ENCODE measurements at places on chromosomes 5 and 9.

DNA sequence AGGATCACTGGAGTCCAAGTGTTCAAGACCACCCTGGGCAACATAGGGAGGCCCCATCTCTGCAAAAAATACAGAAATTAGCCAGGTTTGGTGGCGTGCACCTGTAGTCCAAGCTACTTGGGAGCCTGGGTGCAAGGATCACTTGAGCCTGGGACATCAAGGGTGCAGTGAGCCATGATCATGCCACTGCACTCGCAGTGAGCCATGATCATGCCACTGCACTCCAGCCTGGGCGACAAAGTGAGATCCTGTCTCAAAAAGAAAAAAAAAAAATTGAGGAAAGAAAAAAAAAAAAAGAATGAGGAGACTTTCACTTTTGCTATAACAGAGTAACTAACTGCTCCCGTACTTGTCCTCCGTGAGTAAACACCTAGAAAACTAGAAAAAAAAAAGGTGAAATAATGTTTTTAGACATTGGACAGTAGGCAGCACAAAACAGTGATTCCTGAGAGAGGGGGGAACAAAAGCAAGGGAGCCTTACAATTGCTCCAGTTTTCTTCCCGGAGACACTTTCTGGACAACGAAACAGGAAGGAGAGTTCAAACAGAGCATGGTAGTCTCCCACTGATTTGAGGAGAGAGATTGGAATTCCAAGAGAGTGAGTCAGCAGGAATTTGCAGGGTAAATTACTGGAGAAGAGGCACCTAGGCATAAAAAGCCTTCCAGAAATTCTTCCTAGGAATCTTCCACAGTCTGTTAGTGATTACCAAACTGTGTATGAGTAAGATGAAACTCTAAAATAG, 6.9 kb upstream of the ZBTB5 start:
- DNase-seq, result no peak

GRCh38 chr9:70576116-70576515, 161.7 kb upstream of the KLF9 start:
- no peak for DNase-seq

DNA sequence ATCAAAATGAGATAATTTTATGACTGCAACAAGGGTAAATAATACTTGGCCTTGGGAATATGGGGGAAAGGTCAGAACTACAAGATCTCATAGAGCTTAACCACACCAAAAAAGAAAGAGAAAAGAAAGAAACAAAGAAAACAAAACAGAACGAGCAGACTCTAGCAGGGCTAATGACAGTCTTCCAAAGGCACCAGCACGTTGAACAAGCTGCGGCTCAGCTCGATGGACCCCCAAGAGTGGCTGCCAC, 689 bp downstream of the AK3 start:
- DNase-seq, result no peak

DNA sequence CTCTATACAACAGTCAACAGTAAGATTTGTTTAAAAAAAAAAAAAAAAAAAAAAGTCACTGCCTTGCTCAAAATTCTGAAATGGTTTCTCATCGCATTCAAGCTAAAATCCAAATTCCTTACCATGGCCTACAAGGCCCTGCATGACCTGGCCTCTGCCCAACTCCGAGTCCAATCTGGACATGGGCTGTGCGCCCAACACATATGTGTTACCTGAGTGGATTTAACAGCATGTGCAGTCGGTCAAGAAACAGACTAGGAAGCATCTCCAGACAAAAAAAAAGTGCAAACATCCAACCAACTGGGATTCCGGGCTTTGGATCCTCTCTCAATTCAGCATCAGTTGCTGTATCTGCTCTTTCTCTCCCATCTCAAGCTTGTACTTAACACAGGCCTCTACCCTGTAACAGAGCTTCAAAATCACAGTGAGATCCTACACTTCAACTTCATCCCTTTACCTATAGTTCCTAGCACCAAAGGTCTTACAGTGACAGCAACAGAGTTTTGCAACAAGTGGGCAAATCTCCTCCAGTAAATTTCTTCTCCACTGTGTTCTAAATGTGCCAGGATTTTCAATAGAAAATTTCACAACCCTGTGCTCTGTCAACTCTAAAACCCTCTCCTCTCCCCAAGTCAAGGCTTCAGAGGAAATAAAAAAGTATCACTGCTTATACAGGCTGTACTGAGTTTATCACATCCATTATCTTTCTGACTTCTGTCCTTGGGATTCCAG, 19.6 kb downstream of the ZNF608 start:
- no peak for DNase-seq

DNA sequence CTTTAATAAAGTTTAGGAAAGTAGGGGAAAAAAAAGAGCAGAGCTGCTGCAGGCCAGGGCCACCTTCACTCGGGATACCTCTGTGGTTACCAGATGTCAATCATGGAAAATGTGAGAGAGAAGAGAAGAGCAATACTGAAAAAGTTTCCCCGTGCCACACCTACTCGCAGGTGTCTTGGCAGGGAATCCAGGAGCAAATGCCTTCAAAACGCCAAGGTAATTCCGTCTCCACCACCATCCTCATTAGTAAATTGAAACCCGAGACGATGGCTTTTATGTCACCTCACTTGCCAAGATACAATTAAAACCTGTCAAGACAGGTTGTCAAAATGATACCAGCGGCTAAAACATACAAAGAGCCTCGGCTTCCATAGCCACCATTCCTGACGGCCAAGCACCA, 49.7 kb downstream of the FAM81B start:
- no peak for DNase-seq

- no peak for DNase-seq
Observed at GRCh38 chr5:98770209-98770910, 3.1 kb upstream of the RGMB start.

DNA sequence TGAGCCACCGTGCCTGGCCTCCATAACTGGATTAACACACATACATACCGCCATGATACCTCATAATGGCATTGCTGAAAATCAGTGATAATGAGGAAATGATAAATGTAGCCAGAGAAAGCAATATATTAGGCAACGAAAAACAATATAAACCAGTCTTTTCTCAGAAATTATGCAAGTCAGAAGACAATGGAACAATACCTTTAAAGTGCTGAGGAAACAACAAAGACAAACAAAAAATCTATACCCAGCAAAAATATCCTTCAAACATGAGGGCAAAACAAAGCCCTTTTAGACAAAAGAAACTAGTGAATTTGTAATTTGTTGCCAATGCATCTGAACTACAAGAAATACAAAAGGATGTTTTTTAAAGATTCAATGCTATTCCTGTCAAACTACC, 98.2 kb upstream of the TNFAIP8 start:
- no peak for DNase-seq

DNA sequence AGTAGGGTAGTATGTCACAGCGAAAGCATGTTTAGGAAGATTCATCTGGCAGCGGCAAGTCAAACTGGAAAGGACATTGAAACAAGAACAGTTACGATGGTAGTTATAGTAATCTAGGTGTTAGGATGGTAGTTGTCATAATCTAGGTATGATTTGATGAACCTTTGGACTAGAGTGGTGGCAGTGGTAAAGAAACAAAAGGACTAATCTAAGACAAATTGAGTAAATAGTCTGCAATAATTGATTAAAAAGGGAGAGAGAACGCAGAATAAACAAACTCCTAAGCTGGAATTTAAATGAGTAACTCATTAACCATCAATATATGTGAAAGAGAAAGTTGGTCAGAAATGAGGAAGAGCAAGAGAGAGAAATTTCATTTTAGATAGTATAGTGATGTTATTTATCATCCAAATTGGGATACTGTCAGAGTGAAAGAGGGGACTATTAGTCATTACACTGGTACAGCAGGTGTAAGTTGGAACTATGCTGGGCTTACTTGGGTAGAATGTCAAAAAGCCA, 56.8 kb downstream of the MTREX start:
- no peak for DNase-seq

DNA sequence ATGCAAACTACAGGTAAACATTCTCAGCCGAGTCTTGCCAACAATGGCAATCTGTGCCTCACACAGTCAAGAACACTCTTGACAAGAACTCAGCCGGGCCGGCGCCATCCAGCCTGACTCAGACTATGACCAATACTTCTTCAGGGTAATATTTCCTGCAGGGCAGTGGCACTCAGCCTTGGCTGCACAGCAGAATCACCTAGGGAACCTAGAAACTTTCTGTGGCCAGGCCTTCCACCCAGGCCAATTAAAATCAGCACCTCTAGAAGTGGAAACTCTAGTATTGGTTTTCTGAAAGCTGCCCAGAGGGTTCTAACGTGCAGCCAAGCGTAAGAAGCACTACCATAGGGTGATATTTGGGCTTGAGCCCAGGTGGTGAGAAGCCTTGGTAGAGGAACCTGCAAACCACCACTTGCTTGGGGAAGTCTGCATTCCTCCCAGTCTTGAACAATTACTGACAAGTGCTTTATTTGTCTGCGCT, 120.6 kb downstream of the TTLL11 start:
- DNase-seq, result no peak

DNA sequence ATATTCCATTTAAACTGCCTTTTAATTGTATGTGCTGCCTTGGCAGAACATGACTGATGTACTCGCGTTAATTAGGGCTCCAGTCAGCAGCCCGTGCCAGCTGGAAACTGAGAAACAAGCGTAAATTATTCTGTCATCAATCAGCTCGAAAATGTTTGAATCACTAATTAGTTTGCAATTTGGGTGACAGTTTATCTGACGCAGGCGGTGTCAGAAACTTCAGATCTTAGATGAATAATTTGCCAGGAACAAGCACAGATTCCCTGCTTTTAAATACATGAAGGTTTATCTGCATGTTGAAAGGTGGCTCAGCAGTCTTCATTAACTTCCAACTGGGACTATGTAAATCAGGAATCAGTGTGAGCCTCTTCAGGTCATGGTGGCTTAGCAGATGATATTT, 176.0 kb upstream of the TLE4 start:
- no peak for DNase-seq

DNA sequence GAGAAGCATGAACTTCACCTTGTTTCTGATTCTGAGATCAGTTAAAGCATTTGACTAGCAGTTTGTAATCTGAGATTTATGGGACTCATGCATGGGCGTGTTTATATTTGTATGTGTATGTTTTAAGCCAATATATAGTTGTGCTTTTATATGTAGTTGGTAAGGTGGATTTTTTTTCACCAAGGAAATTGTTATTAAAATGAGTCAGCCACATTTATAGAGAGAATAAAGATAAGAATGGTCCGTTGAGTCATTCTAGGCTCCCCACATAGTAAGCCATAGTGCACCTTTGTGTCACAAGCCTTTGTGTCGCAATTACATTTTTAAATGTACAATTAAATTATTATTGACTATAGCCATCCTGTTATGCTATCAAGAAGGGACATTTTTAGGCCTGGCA, 89.0 kb downstream of the NLN start:
- no peak for DNase-seq

DNA sequence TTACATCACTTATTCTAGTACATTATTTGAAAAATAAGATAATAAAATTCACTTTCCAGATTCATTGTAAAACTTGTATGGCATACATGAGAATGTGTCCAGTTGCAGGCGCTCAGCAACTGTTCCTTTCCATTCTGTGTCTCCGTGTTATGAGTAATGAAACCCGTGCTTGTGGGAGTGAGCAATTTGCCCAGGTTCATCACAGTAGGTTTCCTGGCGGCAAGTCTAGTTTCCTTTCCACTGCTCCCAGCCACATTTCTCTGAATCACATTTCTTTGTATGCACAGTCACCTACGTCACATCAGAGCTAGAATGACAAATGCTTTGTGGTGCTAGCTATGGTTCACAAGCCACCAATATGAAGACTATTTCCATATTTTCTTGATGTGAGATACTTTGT, 39.9 kb downstream of the MOCS2 start:
- DNase-seq, result no peak

- DNase-seq, result no peak
Observed at GRCh38 chr5:8953016-8953415, 592.9 kb downstream of the SEMA5A start.

DNA sequence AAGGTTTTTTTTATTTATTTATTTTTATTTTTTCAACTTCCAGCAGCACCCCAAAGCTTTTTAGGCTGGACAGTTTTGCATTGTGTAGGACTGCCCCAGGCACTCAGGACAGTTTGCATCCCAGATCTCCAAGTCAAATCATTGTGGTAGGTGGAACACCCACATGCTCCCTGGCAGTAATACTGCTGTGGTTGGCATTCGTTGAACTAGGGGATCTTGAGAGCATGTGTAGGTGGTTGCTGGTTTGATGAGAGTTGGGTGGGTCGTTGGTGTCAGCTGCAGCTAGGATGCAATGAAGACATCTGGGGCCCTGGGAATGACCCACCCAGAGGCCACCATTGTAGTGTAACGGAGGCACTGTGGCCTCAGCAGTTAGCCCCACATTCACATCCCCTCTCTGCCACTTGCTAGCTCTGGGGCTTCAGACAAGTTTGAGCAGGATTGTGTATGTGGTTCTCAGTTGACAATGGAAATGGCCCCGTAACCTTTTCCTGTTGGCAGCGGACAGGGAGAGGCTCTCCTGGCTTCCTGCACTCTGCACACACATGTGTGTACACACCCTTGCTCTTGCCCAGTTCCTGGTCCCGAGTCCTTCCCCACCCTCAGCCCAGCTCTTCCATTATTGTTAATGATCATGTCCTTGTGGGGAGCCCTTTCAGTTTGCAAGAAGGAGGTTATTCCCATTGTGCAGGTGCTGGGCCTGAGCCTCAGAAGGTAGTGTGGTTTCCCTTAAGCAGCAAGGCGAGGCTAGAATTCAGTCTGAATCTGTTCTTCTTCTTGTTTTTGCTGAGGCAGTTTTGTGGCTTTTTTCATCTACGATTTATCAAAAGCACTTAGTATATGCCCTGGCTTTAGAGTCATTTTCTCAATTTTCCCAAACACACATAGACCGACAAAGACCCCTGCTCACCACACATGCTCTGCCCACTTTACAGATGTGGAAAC, 46.5 kb downstream of the PPARGC1B start:
- no peak for DNase-seq
